ENCODE measurements at places on chromosomes 2 and 18. TPM values are rescaled to one million over a fixed set of nuclear protein-coding genes. Genes with fewer than 3 reads are reported as not detected.

DNA sequence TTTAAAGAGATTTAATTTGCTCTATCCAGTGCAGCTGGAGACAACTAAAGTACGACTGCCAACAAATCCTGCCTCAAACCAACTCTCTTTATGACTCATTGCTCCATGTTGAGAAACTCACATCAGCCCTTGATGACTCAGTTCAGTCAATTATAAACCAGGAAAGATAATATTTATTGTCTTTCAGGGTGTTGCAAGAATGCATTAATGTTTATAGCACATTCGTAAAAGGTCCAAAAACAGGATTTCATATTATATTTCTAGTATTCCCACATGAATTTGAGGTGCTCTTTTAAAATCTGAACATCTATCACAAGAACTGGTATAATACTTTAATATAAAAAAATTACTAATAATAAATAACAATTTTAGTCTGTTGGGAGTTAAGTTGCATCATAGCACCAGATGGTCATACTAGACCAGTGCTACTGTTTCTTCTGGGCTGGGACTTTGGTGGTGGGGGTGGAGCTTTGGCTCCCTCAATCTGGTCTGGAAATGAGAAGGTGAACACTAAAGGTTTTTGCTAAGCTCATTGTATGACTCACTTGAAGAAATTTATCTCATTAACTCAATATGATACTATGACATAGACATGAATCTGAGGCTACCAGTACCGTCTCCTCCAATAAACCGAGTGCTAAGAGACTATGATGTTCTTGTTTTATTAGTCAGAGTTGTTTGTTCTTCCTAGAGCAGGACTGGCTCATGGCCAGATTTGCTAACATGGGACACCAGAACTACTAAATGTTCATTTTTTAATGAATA is 26.6 kb upstream of the MAP3K20 start:
- peak; percentile 82 for DNase-seq
- H3K27me3 ChIP-seq: no peaks in the 10 kb centered on the region
- peak overlapping the region; percentile 81 for H3K27ac ChIP-seq
- peaks cover 34% of the 10 kb centered on the region for H3K4me1 ChIP-seq
- H3K36me3 ChIP-seq: no peaks in the 10 kb centered on the region

DNA sequence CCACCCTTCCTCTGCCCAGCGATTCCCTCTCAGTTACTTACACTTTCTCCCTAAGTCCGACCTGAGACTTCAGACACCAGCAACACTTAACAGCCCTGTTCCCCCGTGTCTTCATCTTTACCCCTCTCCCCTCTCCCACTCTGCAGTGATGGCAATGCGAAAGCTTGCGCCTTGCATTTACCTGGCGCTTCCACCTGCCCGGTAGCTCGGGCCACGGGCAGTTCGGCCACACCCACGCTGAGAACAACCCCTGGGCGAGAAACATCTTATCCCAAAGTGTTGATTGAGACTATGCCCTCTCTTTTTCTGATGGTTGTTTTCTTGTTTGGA is 558 bp downstream of the DNAJC10 start:
- DNase-seq: peak; percentile 40
- H3K4me1 ChIP-seq: peaks cover 6% of the 10 kb centered on the region
- H3K27me3 ChIP-seq: no peaks in the 10 kb centered on the region
- H3K27ac ChIP-seq: peak overlapping the region; percentile 96

- no peaks in the 10 kb centered on the region for H3K36me3 ChIP-seq
- no peak for DNase-seq
- H3K4me1 ChIP-seq: no peaks in the 10 kb centered on the region
- H3K27me3 ChIP-seq: no peaks in the 10 kb centered on the region
- no peak overlapping the region for H3K4me3 ChIP-seq
Observed at GRCh38 chr2:155839436-155839835, 493.1 kb downstream of the NR4A2 start.

DNA sequence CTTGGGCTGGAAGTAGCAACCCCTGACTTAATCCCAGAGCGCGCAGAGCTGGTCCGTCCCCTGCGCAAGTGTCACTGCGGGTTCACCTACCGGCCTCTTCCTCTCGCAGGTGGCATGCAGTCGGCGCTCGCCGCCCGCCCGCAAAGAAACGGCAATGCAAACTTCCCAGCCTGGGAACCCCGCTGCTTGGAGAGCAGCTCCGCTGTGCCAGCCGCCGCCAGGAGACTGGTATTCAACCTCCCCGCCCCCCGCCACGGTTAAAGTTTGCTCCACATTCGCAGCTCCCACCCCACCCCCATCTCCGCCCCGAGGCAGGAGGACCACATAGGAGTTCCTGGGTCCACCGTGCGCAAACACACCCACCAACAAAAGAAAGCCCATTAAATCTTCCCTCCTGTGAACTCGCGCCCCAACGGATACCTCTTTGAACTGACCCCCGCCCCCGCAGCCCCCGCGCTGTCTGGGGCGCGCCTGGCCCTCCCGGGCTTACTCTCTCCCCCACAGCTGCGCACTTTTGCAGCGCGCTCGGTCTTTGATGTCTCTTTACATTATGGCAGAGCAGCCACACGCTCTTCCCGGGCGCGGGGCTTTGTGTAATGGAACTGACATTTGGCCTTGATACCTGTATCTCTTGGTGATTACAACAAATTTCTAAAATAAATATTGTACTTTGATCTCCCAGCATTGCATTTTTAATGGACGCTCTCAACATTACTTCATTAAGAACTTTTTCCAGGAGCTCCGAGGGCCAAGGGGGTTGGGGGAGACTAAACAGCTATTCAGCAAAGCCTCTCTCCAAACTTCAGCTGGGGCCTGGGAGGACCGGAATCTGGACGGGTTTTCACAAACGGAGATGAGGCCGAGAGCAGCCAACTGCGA is 3.1 kb upstream of the SP5 start:
- H3K27ac ChIP-seq: no peak overlapping the region
- peaks cover 76% of the 10 kb centered on the region for H3K27me3 ChIP-seq
- no peak overlapping the region for H3K4me3 ChIP-seq
- peak; percentile 32 for DNase-seq

SERPINB3 gene
- polyA plus RNA-seq: not detected

GRCh38 chr2:231038483-231039293 is 1.4 kb downstream of the C2orf72 start:
- H3K36me3 ChIP-seq: no peaks in the 10 kb centered on the region
- H3K4me1 ChIP-seq: peaks cover 21% of the 10 kb centered on the region

Measured in hepatocyte (in vitro differentiated cells).